B cell (primary cell): ENCODE measurements at places on chromosomes 3 and 15.

- DNase-seq = no peak
Measured at GRCh38 chr3:153856932-153857331, 264.3 kb upstream of the ARHGEF26 start.

DNA sequence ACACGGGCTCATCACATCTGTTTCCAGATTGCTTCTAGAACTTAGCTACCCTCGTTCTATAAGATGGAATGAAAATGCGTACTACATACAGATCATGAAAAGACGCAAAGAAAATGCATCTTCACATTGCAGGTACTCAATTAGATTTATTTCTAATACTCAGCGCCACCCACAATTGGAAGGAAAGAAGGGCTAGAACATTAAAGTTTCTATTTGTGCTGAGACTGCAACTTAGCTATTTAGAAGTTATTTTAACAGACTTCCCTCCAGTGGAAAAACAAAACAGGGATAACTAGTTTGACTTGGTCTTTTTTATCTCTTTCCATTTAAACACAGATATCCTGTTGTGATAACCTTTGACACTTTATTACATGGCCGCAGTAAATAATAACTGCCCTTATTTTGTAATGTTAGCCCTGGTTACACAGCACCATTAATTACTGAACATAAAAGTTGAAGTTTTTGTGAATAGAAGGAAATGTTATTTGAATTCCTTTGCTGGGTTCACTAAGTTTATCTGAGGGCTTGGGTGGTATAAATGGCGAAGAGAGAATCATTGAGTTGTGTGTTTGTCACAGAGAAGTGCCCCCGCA lies 86.9 kb upstream of the SLC25A26 start:
- DNase-seq = no peak

GRCh38 chr15:58213587-58214338 lies 75.6 kb downstream of the AQP9 start:
- DNase-seq = no peak

- no peak for DNase-seq
Measured at GRCh38 chr3:57085211-57085610, 24.7 kb downstream of the SPATA12 start.

GRCh38 chr3:9147896-9148266 lies 101.6 kb downstream of the SRGAP3 start:
- no peak for DNase-seq

GRCh38 chr15:61582092-61582491 lies 353.0 kb upstream of the RORA start:
- no peak for DNase-seq

DNA sequence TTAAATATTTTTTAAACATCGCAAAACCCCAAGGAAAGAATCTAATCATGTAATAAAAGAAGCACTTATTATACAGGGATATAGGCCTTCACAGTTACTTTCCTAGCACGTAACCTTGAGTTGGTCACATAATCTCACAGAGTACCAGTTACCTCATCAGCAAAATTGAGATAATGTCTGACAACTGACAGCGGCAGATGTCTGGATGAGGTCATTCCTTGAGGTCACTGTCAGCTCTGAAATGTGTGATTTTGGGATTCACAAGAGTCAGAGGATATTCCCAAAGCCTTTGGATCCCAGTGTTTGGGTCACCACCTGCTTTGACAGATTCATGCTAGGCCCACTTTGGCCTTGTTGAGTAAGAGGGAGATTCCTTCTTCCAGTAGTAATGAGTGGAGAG lies 151.4 kb upstream of the SEMA6D start:
- DNase-seq = no peak

DNA sequence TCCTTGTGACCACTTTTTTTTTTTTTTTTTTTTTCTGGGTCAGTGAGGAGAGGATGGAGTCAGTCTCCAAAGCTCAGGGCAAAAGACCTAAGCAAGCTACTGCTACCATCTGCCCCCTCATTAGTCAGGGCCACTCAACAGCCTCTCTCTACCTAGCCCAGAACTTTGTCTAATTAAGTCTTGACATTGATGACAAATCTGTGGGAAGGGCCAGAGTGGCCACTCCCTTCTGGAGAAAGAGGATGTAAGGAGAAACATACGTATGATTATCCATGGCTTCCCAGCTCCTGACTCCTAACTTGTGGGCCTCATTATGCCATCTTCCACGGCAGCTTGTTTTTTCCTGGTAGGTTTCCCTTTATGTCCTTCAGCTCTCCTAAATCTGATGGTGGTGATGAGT lies 37.9 kb downstream of the NR1I2 start:
- DNase-seq = no peak

DNA sequence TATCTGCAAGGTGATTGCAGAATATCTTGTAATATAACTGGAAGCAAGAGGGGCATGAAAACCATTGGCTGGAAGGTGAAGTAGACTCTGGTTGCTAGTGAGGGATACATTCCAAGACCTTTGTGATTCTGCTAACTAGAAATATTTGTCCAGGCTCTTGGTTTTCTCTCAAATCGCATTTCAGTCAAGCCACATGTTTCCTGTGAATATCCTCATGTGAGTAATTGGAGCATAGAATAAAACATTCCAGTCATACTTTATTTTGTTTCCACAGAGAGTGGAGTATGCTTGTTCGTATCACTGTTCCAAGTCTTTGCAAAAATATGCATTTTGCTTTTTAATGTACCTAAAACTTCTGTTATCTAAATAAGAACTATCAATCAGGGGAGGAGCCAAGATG lies 850.0 kb downstream of the EPHA3 start:
- no peak for DNase-seq

- no peak for DNase-seq
Measured at GRCh38 chr3:51391566-51392354, 675 bp downstream of the RBM15B start.

DNA sequence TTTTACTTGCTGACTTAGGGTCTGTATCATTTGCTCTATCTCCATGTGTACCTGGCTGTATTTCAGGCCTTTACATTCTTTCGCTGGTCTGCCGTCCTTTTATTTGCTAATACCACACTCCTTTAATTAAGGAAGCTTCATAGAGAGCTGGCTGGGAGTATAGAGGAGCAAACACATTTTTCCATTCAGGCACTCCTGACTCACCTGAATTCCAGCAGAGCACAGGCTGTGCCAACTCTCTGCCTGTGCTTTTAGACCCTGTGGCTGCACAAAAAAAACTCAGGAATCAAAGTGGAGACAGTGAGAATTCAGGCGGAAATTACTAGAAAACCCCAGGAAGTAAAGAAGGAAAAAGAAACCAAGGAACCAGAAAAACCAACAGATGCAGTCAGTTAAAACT lies 29.0 kb upstream of the ATP10A start:
- no peak for DNase-seq

DNA sequence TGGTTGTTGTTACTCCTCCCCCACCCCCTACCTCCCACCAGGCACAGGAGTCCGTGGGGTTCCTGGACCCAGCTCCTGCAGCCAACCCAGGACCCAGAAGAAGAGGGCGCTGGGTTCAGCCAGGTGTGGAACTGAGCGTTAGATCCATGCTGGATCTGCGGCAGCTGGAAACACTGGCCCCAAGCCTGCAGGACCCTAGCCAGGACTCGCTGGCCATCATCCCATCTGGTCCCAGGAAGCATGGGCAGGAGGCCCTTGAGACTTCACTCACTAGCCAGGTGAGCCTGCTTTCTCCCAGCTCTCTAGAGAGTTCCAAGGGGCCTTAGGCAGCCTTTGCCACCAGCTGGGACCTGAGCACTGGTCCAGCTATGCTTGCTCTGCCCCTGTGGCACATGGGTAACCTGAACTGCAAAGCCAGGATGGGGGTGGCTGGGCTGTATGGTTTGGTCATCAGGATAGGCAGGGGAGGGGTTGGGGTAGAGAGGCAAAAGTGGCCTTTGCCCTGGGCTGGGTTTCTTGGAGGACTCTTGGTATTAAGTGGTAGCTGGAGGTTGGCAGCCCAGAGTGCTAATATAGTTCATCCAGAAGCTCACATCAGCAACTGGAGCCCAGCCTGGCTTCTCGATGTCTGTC lies 7.0 kb upstream of the JMJD7 start:
- DNase-seq = no peak

DNA sequence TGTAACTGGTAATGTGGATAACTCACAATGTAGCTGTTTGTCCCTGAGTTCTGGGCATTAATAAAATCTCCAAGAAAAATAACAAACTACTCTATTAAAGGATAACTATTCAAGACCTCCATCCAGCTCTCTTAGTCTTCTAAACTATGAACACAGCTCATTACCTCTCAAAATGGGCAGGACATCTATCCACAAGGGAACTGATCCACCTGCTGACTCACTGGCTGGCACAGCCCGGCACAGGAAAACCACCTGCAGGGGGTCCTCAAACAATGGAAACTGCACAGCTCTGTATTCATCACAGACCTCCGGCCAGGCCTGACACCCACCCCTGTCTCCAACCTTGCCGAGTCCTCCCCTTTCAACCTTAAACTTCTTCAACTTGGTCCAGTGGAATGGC lies 255.4 kb downstream of the TJP1 start:
- DNase-seq = no peak

DNA sequence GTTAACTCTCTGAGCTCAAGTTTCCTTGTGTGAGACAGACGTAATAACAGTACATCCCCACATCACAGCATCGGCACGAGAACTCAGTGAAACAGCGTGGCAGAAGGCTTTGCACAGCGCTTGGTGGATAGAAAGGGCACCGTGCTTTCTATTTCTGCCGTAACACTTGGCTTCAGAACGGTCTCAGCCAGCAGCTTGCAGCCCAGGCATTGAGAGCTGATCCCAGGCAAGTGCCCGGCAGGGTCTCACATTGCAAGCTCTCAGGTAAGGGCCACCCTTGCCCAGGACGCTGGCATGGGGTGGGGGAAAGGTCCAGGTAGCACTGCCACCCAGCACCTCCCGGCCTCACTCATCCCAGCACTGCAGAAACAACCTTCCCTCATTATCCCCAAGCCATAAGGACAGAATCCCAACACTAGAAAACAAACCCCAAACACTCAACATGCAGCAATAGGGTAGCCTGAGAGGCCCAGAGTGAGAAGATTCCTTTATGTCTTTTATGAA lies 70.5 kb upstream of the ITGA11 start:
- no peak for DNase-seq
